ENCODE measurements at places on chromosomes 2 and 18.

DNA sequence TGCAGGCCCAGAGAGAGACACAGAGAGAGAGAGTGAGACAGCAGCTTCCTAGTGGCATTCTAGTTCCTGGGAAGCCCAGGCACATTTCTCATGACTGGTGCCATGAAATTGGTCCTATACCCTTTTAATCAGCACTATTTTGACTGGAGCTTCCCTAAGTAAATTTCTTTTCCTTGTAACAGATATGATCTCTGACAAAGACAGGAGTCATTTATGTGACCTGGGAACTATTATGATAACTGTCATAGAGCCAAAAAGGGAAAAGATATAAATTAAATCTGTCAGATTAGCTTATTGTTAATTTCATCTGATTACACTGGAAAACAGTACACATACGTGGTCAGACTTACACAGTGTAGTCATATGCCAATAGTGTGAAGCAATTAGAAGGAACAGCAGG is 161.3 kb upstream of the HNRNPA3 start:
- DNase-seq, result no peak

DNA sequence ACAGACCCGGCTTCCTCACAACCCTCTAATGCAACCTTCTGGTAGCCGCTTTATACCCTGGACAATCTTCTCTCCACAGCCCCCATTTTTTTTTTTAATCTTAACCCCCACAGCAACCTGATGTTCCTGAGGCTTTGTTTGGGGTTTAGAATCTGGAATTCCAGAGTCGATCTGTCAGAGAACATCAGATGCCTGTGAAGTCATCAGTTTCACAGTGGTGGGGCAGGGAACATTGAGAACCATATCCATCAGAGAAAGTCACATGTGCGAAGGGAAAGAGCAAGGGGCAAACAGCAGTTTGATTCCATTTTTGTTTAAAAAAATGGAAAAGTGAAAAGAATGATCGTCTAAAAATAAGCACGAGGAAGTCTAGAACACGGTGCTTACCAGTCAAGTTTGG is 20.6 kb downstream of the NPAS2 start:
- no peak for DNase-seq

- DNase-seq, result no peak
Measured at GRCh38 chr2:218881744-218882460, 1.2 kb downstream of the WNT10A start.

GRCh38 chr18:63936156-63936931 is 12.8 kb upstream of the HMSD start:
- no peak for DNase-seq

- no peak for DNase-seq
Measured at GRCh38 chr2:210224941-210225672, at the start of gene ACADL. Gene ACADL, minus strand, starts transcription at chr2:210225447. Its CDS starts 184 bp downstream, at chr2:210225263.

GRCh38 chr2:225069966-225070365 is 27.7 kb upstream of the DOCK10 start:
- no peak for DNase-seq

- DNase-seq, result no peak
Measured at GRCh38 chr2:222637067-222637466, 18.8 kb downstream of the FARSB start.

DNA sequence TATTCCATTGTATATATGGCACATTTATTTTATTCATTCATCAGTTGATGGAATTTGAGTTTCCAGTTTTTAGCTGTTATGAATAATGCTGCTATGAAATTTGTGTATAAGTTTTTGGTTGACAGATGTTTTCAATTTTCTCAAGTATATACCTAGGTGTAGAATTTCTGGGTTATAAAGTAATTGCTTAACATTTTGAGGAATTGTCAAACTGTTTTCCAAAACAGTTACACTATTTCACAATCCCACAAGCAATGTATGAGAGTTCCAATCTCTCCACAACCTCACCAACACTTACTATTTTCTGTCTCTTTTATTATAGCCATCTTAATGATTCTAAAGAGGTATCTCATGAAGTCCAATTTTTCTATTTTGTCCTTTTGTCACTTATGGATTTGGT is 12.5 kb upstream of the WDSUB1 start:
- DNase-seq, result no peak

DNA sequence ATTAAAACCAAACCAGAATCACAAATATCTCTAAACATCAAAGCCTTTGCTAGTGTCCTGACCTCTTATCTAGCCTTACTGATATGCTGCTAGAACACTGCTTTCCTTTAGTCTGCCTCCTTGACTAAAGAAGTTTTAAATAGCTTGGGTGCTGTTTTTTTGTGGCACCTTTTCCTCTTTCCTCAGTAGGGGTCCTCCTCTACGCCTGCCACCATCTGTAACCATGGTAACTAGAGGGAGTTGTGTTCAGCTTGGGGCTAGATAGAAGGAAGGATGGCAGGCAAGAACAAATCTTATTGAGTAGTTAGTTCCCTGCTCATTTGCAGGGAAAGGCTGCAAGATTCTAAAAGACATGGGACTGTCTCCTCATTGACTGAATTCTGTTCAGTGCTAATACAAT is 86.0 kb downstream of the TAF4B start:
- no peak for DNase-seq

DNA sequence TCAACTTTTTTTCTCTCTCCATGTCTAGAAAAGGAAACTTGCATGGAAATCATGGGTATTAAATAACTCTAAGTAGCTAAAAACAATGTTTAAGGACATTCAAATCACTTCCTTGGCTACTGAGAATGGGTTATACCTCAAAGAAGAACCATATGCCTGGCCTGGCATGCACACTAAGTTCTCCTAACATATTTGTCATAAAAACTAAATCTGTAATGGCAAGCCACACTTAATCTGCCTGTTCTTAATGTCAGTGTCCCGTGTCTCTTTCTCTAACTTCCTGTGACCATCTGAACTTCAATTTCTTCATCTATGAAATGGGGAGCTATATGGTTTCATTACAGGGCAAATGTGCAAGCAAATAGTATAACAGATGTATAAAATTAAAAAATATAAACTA is 11.1 kb downstream of the PDE1A start:
- DNase-seq, result no peak

- DNase-seq, result no peak
Measured at GRCh38 chr18:74114116-74114515, 33.5 kb downstream of the FBXO15 start.

DNA sequence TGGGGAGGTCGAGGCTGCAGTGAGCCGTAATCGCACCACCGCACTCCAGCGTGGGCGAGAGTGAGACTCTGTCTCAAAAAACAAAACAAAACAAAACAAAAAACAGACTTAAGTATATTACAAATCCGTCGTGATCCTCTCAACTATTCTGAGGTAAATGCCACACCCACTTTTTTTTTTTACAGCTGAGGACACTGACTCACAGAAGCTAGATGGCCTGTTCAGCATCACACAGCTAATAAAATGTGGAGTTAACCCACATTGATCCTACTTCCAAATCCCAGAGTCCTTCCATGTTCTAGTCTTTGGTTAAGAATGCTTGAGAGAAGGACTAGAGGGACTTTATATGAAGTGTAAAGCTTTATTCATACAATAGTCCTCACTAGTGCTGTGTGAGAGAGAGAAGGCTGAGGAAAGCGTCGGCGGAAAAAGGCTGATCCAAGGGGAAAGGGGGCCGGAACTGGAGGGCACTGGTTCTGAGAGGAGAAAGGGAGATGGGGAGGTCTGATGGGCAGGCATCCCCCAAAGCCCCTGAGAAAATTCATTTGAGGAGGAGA is 627 bp downstream of the RNF25 start:
- no peak for DNase-seq

DNA sequence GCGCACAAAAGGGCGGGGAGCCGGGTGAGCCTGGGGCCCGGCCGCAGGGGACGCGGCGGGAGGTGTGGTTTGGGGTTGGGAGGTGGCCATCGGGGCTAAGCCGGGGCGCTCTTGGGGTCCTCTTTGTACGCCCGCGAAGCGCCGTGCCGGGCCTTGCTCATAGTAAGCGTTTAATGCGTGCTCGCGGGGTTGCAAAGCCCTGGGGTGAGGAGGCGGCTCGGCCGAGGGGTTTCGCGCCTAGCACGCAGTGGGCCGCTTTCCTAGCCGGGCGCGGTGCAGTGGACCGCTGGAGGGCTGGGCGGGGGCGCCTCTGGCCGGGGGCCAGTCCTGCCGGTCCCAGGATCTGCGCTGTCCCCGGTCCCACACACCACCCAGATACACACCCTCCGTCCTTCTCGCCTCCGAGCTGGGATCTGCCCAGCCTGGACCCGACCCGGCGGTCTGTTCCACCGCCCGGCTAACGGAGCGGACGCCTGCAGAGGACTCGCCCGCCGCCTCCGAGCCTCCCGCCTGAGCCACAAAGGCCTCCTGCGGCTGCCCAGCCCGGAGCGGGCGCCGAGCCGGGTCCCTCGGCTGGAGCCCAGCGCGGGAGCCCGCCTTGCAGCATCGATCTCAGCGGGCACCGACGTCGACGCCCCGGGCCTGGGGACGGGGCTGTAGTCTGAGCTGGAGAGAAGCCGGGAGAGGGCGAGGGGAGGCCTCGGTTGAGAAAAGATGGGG is 564 bp downstream of the DPYSL5 start:
- no peak for DNase-seq

Data from activated CD8-positive, alpha-beta memory T cell treated with anti-CD3 and anti-CD28 coated beads for 4 hours (primary cell).